NCI-H2171 (cell line): ENCODE measurements at places on chromosomes 16 and 17.

DNA sequence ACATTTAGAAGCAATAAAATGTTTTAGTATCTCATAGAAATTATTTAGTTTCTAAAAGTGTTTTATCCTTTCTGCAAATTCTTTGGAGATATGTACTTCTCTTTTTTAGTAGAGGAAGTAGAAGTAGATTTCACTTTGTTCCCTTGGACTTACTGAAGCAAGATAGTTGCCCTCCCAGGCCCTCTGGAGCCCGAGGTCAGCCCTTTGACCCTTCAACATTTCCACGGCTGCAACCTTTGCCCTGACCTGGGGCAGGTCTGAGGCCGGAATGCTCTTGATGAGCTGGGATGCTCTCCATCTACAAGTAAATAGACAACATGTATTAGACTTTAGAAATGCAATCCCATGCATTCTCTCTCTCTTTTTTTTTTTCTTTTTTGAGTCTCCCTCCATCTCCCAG is 167.5 kb downstream of the CDK5R1 start:
- no peak for DNase-seq

DNA sequence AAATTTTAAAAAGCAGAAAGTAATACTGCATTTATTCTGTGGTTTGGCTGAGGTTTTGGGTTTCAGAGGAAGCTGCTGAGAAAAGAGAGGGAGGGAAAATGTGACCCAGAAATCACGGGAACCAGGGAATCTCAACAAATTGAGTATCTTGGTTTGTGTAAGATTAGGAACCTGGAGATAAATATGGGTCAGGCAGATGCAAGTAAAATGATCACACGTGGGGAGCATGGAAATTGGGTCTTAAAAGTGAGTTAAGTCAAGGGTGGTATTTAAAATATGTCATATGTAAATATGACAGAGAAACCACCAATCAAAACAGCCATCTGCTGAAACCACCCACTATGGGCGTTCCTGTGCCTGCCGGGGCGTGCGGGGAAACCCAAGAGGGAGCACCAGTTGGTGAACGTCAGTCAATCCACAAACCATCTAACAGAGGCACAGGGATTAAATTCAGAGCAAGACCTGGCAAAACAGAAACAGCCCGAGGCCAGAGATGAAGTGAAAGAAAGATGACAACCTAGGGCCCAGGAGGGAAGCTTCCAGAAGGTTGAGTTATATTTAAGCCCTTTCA is 33.4 kb downstream of the CDH13 start:
- DNase-seq, result no peak

- DNase-seq, result no peak
These were observed 13.6 kb downstream of the CNTROB start for GRCh38 chr17:7945651-7946050.

DNA sequence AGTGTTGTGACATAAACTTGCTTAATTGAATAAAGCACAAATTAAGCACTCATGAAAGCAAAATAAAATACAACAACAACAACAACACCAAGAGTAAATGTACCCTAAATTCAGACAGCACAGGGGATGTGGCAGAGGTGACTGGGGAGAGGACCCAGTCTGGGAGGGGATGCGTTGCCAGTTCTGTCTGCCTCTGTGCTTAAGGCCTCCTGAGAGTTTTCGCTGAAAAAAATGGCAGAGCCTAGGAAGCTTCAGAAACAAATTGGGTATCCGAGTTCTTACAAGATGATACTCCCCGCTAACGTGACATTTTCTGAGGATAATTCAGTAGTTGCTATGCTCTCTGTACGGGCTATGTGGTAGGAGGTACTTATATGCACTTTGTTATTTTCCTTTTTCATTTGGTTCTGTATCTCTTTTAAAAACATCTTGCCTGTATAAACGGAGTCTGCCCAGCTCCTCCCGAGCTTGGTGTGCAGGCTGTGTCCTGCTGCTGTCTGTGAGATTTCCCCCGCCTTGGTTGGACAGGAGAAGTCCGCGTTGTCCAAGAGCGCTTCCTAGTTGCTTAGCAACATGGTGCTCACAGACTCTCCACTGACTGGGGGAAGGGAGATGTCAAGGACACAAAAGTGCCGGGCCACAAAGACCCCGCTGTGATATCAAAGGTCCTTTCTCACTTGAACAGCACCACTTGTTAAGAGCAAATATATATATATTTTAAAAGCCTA is 134.2 kb upstream of the CPHXL start:
- DNase-seq, result no peak

- no peak for DNase-seq
These were observed 186.8 kb downstream of the IRF8 start for GRCh38 chr16:86085795-86086194.

GRCh38 chr16:67235816-67236562 is 9.1 kb downstream of the TMEM208 start:
- DNase-seq, result no peak

DNA sequence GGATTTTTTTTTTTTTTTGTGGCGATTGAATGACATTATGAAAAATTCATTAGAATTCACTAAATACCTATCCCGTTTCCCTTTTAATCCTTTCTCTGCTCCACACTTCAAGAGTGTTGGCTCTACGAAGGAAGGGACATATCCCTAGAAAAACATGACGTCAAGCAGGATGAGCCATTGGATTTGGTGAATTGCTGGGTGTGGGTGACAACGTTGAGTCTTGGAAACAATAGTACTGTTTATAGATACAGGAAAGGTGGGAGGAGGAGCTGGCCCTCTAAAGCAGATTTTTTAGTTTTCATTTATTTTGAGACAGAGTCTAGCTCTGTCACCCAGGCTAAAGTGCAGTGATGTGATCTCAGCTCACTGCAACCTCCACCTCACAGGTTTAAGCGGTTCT is 167.6 kb upstream of the FAM20A start:
- no peak for DNase-seq

DNA sequence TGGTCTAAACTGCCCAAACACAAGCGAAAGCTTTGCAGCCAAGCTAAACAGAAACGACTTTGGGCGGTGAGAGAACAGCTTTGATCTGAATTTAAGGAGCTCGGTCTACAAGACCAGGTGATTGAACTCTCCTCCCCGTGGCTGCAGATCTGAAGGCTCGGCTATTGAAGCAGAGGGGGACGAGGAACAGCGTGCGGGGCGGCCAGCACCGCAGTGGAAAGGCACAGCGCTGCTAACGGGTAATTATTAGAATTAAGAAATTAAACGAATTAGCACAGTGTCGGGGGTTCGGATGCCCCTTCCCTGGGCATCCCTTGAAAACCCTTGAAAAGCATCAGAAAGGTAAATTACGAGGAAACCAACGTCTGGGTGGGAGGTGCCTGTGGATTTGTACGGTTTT is 431 bp downstream of the TEKT3 start:
- no peak for DNase-seq

GRCh38 chr16:35745191-35745590 is 2285.8 kb downstream of the TP53TG3F start:
- DNase-seq, result no peak

DNA sequence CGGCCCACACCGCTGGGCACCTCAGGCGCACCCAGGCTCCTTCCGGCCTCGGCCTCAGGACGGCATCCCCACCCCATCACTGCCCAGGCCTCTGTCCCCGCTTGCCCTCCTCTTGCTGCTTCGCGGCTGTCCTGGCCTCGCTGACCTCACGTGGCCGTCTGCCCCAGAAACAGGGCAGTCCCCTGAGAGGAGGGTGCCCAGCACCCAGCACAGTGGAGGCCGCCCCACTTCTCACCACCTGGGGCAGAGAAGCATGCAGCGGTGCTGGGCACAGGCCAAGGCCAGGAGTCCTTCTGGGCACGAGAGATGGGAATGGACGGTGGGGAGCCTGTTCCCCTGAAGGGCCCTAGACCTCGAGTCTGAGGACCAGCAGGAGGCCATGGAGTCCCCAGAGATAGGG is 8.9 kb downstream of the HAGH start:
- DNase-seq, result no peak

GRCh38 chr17:39979016-39979670 is 1.5 kb upstream of the PSMD3 start:
- no peak for DNase-seq

- no peak for DNase-seq
These were observed 108.5 kb upstream of the RCVRN start for GRCh38 chr17:10013365-10014112.

GRCh38 chr16:56625140-56625942 is at the start of gene MT1E:
MT1E (plus strand) TSS chr16:56625781; CDS start chr16:56625852, 71 bp downstream.
- no peak for DNase-seq
